Activated CD4-positive, CD25-positive, alpha-beta regulatory T cell (primary cell): ENCODE measurements at places on chromosomes 7 and 10.

DNA sequence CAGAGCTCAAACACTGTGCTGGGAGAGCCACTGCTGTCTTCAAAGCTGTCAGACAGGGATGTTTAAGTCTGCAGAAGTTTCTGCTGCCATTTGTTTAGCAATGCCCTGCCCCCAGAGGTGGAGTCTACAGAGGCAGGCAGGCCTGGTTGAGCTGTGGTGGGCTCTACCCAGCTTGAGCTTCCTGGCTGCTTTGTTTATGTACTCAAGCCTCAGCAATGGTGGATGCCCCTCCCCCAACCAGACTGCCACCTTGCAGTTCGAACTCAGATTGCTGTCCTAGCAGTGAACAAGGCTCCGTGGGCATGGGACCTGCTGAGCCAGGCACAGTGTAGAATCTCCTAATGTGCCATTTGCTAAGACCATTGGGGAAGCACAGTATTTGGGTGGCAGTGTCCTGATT lies 4.6 kb upstream of the CYP2C19 start:
- DNase-seq, result no peak

GRCh38 chr10:79181698-79182521 lies 113.1 kb downstream of the ZMIZ1 start:
- DNase-seq, result no peak

GRCh38 chr10:44354771-44355170 lies 30.1 kb downstream of the CXCL12 start:
- DNase-seq, result no peak

DNA sequence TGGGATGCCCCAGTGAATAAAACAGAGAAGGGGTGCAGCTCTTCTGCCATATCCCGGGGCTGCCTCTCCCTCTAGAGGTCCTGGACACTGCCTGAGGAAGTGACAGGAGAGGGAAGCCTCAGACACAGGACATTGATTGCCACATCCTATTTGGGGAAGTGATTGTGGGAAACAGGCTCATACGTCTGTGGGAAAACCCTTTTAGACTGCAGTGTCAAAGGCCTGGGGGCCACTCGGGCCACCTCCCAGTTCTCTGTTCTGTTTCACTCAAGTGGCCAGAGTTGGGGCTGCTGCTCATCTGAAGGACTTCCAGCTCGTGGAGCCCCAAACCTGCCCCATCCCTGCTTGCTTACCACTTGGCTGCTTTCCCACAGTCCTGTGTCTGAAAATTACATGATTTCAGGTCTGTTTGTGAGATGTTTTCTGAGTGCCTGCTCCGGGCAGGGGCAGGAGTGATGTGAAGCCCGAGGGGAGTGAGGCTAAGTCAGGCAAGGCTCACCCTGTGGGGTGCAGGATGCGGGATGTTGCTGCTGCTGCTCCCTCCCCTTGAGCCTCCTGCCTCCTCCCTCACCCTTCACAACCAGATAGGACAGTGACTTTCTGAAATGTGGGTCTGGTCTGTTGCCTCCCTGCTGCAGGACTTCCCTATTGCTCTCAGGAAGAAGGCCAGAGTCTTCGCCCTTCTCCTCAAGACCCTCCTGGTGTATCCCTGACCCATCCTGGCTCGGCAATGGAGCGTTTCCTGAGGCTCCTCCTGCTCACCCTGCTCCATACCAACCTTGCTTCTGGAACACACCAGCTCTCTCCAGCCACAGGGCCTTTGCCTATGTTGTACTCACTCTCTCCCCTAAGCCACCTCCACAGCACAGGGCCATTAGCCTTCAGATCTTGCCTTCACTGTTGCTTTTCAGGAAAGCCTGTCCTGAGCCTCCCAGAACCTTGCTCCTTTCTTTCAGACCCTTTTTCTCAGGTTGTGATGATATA lies 58.4 kb downstream of the NEURL1 start:
- DNase-seq, result no peak

DNA sequence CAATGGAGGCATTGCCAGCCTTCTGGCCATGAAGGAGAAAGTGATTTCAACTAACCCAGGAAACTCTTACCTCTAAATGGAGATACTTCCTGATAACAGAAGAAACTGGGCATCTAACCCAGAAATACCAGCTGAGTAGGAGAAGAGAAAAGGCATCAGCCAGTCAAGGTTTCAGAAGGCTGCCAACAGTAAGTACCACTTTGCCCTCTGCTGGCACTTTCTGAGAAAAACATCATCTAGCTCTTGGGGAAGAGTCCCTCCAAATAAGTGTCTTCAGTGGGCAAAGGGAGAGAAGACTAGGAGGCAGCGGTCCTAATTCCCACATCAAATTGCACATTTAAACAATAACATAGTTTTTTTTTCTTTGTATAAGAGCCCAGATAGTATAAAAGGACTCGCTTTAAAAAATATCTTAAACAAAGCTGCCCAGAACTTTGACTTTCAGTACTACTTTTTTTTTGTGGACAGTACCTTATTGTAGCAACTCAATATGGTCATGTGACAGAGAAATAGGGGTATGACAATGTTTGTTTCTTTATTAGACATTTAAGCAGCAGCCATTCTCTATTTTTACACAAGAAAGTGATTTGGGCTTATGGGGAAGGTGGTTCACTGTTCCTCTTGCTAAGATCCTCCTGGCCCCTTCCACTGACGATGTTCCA lies 157.3 kb downstream of the CTTNBP2 start:
- no peak for DNase-seq

- no peak for DNase-seq
Observed at GRCh38 chr7:92366730-92367129, 80.6 kb upstream of the GATAD1 start.
